ENCODE measurements at places on chromosomes 4 and X.

DNA sequence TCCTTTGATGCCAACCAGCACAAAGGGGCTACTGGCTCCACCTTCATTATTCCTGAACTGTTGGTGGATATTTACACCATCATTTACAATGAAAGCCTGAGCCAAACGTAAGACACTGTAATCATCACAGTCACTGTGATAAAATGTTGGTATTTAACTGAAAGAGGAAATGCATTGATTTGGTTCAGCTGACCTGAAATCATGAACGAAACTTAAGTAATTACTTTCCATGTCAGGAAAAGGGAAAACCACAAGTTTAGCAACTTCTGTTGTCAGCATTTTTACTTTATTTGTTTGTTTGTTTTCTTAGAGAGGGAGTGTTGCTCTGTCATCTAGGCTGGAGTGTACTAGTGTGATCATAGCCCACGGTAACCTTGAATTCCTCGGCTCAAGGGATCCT, 247.8 kb upstream of the FAM47A start:
- no peak for DNase-seq

DNA sequence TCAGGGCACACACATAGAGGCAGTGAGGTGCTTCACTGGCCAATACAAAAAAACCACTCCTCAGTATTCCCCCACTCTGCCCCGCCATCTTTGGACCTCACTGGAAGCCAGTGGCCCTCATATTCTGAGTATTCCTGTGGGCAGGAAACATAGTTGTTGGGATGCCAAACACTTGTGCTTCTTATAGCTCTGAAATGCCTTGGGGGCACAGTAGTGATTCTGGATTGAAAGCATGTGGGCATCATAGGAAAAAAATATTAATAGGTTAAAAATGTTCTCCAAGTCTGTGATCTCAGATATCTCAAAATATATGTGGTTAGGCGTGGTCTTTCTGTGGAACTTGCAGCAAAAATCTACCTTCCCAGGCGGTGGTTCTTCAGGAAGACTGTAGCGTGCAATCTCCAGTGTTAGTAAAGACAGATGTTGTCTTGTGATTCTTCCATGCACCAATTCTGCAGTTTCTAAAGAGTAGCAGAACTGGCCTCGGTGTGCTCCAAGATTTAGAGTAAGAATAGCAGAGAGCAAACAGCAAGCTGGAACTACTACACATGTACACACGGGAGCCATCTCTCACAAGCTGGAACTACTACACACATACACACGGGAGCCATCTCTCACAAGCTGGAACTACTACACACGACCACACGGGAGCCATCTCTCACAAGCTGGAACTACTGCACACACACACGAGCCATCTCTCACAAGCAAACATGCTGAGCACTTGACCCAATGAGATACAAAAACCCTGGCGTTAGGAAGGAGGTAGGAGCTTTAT, 8.0 kb upstream of the TENM3 start:
- no peak for DNase-seq

DNA sequence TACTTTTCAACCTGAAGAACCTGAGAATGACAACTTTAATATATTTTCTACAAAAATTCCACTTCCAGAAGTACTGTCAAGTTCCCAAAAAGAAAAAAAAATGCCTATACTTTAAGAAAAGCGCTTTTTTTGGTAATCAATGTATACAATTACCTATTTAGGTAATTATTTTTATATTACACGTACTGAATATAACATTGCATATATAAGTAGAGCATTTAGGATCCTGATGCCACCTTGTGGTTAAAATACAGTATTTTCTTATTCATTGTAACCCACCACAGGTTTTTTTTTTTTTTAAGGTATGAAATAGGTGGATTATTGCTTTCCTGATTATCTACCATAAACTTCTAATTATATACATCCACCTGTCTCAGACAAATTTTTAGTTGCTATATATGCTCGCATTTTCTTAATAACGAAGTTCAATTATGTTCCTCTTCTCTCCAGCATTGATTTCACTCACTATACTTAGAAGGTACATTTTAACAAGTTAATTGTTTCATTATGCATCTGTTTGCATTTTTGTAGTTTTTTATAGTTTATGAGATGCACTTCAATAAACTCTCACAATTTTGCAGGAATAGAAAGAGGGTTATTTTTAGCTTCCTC, 5.2 kb downstream of the MAP9 start:
- DNase-seq: no peak

- DNase-seq: no peak
These were observed 110.7 kb downstream of the ARHGAP10 start for GRCh38 chr4:147842573-147842972.

GRCh38 chr4:126087101-126087500, 772.3 kb downstream of the FAT4 start:
- no peak for DNase-seq

DNA sequence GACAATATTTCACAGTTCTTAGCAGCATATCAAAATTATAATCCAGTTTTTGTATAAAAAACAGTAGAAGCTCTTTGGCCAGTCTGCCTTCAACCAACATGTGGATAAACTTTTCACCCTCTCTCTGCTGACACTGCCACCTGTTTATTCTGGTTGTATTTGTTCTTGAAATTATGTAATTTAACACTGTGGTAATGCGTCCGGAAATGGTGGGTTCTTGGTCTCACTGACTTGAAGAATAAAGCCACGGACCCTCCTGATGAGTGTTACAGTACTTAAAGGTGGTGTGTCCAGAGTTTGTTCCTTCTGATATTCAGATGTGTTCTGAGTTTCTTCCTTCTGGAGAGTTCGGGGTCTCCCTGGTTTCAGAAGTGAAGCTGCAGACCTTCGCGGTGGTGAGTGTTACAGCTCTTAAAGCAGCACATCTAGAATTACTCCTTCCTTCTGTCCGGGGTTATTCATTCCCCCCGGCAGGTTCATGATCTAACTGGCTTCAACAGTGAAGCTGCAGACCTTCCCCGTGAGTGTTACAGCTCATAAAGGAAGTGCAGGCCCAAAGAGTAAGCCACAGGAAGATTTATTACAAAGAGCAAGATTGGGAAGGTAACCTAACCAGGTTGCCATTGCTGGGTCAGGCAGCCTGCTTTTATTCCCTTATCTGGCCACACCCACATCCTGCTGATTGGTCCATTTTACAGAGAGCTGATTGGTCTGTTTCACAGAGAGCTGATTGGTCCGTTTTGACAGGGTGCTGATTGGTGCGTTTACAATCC, 15.7 kb downstream of the FAM184B start:
- DNase-seq: no peak

- no peak for DNase-seq
These were observed 505 bp upstream of the PKD2 start for GRCh38 chr4:88006956-88007303.

Measured in activated CD4-positive, alpha-beta T cell treated with anti-CD3 and anti-CD28 coated beads, Interleukin-2, amount 50 U/mL, for 24 hours (primary cell).